ENCODE measurements at places on chromosomes 1 and 21.

DNA sequence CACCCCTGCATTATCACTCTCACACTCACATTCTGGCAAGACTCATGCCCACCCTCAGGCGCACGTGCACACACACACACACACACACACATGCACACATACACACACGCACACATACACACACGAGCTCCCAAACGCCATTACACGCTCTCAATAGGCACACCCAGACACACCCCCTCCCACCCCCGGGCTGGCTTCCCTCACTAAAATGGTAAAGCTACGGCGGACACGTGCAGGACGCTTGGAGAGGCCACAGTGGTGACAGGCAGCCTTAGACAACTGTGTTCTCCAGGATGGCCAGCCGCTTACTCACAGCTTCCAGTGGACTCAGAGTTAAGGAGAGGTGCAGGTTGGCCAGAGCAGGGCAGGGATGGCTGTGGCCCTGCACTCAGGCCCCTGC lies 10.1 kb downstream of the MATN1 start:
- no peak for DNase-seq

DNA sequence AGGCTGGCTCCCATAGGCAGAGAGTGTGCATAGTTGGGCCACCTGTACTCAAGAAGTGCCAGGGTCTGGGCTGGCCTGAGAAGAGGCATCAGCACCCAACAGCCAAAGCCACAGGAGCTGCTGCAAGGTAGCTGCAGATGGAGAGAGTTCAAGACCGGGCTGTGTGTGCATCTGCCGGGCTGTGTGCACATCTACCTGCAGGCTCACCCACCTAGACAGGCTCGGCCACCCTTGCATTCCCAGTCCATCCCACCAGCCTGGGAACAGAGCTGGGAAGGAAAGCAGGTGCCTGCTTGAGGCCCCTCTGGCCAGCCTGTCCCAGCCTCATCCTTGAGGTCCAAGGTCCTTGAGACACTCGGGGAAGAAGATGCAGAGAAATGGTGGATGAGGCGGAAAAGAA lies 194.4 kb upstream of the AJAP1 start:
- DNase-seq, result no peak

DNA sequence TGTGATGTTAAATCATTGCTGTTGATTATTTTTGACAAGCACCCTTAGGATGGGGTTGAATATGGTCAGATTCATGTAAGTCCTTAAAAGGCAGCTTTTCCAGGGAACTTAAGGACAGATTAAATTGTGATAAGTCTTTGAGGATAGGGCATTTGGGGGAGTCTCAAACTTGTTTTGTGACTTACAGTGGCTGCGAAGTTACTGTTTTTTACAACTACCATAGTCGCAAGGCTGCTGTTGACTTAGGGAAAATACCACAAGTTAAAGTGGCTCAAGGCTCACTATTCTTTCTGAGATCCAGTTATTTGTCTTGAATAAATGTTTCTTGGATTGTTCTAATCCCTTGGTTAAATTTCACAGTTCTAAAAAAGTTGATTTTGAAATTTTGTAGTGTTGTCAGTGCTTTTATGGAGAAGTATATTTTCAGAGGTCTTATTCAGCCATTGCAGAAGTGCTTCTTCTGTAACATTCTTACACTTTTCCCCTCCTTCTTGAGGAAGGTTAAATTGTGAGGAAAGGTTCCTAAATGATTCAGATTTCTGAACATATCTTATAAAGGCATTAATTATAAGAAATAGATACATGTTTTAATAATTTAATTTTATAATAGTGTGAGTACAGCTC lies 47.0 kb upstream of the MPC2 start:
- no peak for DNase-seq

DNA sequence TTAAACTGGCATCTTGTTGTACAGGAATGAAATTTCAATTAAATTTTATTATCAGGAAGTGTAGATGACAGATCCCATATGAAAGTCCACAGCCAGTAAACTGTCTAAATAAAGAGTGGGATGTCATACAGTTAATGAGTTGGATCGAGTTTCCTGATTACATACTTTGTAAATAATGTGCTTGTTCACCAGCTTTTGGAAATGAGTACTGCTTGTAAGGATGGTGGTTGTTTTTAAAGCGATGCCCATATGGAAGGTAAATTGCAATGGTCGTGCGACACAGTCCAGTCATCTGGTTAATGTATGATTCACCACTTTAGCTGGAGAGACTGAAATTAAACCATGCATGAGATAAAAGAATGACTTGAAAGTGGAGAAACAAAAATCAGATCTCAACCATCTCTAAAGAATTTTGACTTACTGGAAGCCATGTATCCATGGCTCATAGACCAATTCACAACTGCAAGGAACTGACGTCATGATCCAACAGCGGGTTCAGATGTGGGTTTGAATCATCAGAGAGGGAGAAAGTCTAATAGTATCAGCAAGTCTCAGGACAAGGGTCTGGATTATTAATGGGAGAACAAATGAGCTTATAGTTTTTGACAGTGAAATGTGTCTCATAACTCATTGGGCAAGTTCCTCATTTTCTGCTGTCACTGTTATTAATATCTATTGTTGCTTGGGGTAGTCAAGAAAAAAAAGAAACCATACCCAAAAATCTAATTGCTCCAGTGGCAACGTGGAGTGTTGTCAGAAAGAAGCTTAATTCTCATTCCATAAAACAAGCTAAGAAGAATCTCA lies 49.0 kb downstream of the MAP10 start:
- DNase-seq, result peak; percentile 75

- DNase-seq, result peak; percentile 29
Measured at GRCh38 chr1:25676488-25676887, 59.9 kb downstream of the MAN1C1 start.

DNA sequence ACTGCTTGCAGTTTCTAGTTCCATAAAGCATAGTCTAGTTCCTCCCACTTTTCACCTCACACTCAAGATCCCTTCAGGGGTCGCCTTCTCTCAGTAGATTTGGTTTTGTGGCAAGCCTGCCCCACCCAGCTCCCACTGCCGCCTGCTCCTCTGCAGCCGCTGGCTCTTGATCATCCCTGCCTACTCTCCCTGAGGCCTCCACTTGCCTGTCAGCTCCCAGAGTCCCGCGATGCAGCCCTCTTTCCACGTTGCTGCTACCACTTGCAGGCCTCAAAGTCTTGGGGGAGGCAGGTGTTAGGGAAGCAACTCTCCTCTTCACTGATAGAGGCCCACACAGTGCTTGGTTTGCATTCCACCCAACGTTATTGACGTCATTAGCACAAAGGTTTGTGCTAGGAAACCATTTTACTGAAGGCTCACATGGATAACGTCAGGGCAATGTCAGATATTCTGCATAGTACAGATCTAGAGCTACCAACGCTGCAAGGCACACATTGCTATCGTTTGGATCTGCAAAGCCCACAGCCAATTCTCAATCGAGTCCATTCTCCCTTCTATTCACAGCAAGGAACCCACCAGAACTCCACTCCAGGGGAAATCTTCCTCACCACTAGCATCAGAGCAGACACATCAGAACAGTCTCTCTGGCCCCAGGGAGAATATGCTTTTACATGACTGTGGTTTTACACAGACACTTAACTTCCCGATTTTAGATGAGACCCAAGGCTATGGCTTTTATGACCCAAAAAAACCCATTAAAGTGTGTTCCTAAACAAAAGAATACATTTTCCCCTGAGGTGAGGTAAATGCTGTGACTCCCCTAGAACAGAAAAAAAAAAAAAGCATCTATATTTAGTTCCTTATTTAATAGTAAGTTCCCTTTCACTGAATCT lies 519.5 kb upstream of the CAMK1G start:
- DNase-seq, result no peak

DNA sequence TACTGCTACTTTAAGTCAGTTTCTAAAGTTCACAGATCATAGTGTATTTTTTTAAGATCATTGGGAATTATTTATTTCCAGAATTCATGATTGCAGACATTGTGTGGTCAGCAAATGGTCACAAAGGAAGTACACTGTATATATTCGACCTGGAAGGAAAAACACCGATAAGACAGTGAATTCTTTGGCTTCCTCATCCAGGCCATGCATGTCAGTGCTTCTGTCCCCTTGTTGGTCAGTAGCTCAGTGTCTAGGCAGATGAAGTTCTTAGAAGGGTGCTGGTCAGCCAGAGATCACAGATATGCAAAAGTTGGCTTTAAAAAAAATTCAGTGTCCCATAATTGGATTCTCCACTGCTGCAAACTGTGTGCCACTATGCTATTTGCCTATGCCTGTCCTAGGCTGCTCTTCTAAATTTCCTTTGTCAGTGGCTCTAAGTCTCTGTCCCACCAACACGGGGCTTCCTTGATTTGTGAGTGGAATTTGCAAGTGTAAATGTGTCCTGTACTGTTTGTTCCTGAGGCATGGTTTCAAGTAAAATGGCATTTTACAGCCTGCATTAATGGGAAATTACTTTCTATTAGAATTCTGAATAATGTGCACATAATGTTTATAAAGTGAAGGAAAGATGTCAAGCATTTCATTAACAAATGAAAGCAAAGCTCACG lies 12.0 kb upstream of the VAMP4 start:
- no peak for DNase-seq

DNA sequence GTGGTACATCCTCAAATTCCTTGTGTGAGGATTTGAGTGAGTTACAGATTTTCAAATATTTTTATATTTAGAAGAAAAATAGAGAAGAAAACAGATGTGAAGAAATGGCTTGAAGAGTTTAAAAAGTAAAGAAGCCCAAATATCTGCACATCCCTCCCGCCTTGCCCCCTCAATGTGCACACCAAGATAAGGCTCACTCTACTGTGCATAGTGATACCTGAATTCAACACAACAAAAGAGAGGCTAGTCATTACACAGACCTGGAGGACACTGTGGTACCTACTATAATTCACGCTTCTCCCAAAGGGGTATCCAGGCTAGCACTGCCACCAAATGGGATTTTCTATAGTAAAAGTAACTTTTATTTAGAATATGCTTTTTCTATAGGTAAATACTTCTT lies 44.0 kb upstream of the SYT2 start:
- no peak for DNase-seq

DNA sequence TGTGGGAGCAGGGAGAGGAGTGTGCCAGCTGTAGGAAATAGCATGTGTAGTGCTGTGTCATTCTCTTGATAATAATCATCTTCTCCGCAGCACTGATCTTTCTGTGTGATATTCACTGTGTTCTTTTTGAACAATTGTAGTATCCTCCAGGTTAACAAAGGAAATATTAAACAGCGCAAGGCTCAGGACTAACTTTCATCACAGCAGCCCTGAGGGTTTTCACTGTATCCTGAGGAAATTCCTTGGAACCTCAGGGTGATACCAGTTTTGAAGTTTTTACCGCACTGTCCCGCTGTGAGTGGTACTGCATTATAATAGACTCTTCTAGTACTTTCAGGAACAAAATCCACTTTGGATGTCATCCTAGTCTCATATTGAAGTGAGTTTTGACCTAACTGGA lies 228.4 kb upstream of the COA6 start:
- DNase-seq, result no peak

- DNase-seq, result no peak
Measured at GRCh38 chr1:160159846-160160245, 8.4 kb downstream of the ATP1A4 start.

DNA sequence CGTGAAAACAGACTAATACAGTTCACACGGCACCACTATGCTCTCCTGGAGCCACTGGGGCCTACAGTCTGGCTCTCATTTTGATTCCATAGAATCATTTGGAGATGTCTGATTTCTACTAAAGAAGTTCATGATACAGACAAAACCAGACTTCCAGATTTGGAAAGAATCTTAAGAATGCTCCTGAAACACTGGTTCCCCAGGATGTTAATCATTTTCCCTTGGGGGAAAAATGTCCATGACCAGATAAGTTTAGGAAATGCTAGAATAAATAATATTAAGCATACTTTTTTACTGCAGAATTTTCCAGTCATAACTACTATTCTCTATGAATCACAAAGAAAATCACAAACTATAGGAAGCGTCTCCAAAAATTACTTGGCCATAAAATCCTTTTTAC lies 63.0 kb upstream of the RGS7 start:
- DNase-seq, result no peak

- DNase-seq, result no peak
Measured at GRCh38 chr1:103516283-103516682, 9.2 kb upstream of the RNPC3 start.

DNA sequence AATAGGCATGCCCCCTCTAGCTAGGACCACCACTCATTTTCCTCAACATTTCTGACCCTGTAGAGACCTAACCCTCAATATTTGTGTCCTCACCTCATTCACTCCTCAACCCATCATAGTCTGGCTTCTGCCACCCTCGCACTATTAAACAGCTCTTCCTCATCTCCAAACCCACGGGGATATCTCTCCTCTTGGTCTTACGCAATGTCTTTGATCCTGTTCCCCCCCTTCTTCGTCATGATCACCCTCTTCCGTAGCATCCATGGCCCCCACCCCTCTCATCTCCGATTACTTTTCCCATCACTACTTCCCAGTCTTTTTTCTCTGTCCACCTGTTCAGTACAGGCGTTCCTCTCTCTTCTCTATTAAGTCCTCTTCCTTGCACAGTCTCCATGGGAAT lies 51.7 kb upstream of the SPOCD1 start:
- no peak for DNase-seq

DNA sequence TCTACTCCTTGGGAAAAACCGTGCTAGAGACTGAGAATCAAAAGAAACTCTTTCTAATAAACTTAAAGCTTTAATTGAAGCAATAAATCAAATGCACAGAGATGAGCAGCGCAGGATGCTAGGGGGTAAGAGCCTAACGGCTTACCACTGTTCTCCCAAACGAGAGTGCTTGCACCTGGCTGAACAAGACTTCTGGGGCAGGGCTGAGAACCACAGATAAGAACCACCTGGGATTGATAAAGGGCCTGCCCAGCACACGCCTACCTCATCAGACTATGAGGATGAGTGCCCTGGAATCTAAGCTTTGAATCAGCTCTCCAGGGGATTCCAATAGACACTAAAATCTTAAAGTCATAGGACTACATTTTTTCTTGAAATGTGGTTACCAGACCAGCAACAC lies 43.3 kb downstream of the KRTAP19-8 start:
- no peak for DNase-seq

- DNase-seq, result no peak
Measured at GRCh38 chr1:156544592-156545102, 27.7 kb downstream of the IQGAP3 start.

GRCh38 chr1:93661829-93662474 lies 19.7 kb downstream of the BCAR3 start:
- DNase-seq, result no peak

DNA sequence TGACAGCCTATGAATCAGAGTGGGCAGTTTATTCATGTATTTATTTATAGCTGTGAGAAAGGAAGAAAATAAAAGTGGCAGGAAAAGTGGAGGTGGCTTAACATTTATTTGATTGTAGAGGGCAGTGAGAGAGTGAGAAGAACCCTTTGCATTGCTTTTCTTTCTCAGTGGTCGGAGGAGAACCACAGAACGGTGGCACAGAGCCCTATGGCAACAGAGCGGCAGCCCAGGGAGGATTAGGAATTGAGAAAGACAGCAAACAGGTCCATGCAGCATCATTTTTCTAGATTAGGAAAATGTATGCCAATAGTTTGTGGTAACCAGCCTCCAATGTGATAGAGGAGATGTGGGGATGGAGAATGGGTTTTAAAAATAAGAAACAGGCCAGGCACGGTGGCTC lies 53.1 kb downstream of the NMNAT2 start:
- no peak for DNase-seq

- DNase-seq, result no peak
Measured at GRCh38 chr1:96918406-96918805, 196.8 kb downstream of the PTBP2 start.

Data from DMS 273 treated with DMSO at 0.1 percent for 48 hours (cell line).